ENCODE measurements at places on chromosomes 12 and 14.
A peak's percentile ranks its signal among the peaks of the same experiment; 100 is the strongest.

DNA sequence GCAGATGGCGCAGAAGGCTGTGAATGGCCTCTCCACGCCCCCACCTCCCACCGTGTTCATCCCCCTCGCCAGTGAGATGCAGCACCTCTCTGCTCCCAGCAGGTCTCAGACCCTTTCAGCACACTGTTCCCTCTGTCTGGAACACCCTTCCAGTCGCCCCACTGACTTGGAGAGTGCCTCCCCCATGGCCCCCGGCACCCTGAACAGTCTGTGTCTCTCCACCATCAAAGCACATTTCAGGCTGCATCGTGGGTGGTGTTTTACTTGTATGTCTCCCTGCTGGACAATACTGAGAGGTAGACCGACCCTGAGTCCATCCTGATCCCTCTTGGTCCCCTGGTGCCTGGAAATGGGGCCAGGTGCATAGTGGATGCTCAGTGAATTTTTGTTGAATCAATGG, 34.9 kb downstream of the CACNA2D4 start:
- DNase-seq, result peak; percentile 55

GRCh38 chr14:58793131-58793740, 155.5 kb downstream of the DACT1 start:
- no peak for DNase-seq

DNA sequence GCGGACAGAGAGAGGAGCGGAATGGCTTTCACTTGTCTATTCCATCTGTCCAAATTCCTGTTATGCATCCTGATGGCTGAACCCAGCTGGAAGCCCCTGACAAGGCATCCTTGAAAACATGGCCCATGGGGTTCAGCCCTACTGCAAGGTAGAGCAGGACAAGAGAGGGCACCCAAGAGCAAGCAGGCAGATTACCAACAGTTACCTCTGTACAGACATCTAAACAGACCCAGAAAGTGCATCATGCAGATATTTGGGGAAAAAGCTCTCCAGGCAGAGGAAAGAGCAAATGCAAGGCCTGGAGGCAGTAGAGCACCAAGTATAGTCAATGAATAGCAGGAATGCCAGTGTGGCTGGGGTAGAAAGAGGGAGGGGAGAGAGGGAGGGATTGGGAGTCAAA, 407.5 kb downstream of the PCNX1 start:
- no peak for DNase-seq

- no peak for DNase-seq
These were observed 35.2 kb upstream of the RNASE1 start for GRCh38 chr14:20837831-20838230.

DNA sequence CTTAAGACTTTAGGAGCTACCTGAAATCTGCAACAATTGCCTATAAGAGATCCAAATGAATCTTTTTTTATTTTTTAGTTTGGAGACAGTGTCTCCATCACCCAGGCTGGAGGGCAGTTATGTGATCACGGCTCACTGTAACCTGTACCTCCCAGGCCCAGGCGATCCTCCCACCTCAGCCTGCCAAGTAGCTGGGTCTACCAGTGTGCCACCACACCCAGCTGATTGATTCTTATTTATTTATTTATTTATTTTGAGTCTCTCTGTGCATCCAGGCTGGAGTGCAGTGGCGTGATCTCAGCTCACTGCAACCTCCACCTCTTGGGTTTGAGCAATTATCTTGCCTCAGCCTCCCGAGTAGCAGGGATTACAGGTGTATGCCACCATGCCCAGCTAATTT, 26.1 kb downstream of the STK38L start:
- DNase-seq, result no peak

- no peak for DNase-seq
These were observed 52.3 kb downstream of the PLEKHA5 start for GRCh38 chr12:19181666-19182426.

DNA sequence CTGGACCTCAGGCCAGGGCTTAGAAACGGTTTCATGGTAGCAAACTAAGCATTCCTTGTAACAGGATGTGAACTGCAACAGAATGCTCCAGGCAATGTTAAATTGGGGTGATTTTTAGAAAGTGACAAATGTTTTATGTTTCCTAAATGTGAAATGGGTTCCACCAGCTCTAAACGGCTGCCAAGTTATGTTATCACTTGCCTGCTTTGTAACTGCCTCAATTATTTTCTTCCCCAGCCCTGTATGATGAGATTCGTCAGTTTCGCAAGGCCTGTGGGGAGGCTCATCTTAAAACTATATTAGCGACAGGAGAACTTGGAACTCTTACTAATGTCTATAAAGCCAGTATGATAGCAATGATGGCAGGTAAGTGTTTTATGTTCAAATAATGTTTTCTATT, 70.9 kb downstream of the DERA start:
- DNase-seq, result no peak

GRCh38 chr12:54587315-54587873, 1.1 kb downstream of the PPP1R1A start:
- peak; percentile 81 for DNase-seq

- DNase-seq, result no peak
These were observed 99.1 kb downstream of the BICD1 start for GRCh38 chr12:32205731-32206130.

DNA sequence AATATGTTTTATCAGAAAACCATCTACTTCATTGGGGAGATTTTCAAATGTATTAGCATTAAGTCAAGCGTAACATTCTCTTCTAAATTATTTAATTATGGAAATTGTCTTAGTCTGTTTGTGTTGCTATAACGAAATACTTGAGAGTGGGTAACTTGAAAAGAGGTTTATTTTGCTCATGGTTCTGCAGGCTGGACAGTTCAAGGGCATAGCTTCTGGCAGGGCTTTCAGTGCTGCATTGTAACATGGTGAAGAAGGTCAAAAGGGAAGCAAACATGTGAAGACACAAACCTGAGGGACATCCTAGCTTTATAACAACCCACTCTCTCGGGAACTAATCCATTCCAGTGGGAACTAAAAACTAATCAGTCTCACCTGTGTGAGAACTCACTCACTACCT, 84.3 kb upstream of the TMPO start:
- no peak for DNase-seq

GRCh38 chr12:112425582-112426382, 7.0 kb downstream of the PTPN11 start:
- DNase-seq, result no peak

DNA sequence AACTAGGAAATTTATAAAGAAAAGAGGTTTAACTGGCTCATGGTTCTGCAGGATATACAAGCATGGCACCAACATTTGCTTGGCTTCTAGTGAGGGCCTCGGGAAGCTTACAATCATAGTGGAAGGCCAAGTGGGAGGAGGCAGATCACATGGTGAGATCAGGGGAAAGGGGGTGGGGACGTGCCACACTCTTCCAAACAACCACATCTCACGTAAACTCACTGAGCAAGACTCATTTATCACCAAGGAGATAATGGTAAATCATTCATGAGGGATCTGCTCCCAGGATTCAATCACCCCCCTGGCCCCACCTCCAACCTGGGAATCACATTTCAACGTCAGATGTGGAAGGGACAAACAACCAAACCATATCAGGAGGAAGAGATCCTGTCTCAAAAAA, 35.8 kb downstream of the NUMB start:
- DNase-seq, result no peak

DNA sequence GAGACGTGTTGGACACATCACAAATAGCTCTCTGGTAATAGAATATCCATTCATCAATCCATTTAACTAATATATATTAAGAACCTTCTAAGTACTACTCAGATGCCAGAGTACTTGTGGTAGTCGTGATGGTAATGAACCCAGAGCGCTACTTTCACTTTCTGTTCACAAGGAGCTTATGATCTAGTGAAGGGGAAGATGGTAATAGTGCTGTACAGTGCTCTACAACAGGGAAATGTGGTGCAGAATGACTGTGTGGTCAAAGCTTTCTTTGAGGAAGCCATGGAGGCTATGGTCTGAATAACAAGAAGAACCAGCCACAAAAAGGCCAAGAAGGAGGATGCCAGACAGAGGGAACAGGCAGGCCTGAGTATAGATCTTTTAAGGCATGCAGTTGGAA, 212.0 kb downstream of the PTPRO start:
- no peak for DNase-seq

- peak; percentile 82 for DNase-seq
These were observed 245.9 kb downstream of the CHST11 start for GRCh38 chr12:104702565-104703139.

DNA sequence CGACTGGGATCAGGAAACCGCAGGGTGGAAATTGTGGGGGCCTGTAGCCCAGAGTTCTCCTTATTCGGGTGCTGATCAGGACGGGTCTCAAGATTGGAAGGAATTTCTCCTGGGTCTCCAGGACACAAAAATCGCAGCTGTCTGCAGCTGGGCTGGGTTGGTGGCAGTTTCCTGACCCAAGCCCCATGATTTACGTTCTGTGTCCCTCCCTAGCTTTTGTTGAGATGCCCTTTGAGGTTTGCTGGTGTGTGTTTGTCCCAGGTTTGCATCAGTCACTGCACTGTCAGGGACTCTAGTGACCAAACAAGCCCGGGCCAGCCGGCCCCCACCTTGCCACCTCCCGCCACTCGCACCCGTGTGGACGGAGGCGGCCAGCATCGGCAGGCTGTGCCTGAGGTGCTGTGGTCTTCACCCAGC, 89.5 kb downstream of the FBXL14 start:
- no peak for DNase-seq

- DNase-seq, result no peak
These were observed 21.8 kb upstream of the ATXN7L3B start for GRCh38 chr12:74515849-74516248.

Measured in coronary artery (tissue), 2 donors.